ENCODE measurements at places on chromosomes 4 and X.

GRCh38 chr4:168487282-168488035 lies 7.2 kb upstream of the DDX60L start:
- no peak for DNase-seq

DNA sequence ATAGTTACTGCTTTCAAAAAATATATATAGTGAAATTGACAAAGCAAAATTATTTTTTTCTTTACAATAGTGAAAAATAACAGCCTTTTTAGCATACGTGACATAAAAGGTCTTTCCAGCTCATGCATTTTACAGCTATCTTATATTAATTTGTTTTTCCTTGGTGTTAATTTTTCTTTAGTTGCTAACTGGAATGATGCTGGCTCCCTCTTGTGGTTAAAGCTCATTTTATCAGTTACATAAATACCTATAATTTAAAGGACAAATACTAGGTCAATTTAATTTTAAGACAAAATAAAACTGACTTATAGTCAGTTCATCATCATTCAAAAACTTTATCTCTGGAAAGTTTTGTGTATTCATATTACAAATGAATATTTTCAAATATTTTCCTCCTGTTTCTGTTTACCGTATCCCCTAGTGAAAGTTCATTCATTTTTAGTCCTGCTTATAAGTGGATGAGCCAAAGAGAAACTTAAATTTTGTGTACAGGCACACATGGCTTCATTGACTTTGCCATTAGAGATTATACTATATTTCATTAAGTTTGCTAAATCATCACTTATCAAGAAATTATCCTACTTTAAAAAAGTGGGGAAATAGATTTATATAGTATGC lies 9.9 kb upstream of the ANAPC4 start:
- no peak for DNase-seq

DNA sequence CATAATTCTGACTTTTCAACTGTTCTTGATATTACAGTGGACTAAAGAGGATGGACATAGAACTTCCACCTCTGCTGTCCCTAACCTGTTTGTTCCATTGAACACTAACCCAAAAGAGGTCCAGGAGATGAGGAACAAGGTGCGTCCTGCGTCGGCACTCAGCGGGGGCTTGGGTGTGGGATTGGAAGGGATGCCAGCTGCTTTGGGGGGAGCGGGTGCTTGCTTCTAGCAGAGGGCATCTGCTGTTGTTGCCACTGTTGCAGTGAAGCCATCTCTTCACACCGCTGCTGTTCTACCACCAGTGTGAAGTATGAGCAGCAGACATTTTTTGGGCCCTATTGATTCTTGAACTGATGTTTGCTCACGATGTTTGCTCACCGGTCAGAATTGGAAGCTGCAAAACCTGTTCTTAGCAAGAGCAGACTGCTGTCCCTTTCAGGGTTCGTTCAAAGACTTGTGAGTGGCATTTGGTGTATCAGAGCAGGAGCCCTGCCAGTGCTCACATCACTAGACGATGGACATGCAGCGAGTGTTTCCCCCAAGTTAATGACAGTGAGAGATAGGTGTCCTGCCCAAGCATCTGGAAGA lies 55.4 kb downstream of the NOP14 start:
- no peak for DNase-seq

DNA sequence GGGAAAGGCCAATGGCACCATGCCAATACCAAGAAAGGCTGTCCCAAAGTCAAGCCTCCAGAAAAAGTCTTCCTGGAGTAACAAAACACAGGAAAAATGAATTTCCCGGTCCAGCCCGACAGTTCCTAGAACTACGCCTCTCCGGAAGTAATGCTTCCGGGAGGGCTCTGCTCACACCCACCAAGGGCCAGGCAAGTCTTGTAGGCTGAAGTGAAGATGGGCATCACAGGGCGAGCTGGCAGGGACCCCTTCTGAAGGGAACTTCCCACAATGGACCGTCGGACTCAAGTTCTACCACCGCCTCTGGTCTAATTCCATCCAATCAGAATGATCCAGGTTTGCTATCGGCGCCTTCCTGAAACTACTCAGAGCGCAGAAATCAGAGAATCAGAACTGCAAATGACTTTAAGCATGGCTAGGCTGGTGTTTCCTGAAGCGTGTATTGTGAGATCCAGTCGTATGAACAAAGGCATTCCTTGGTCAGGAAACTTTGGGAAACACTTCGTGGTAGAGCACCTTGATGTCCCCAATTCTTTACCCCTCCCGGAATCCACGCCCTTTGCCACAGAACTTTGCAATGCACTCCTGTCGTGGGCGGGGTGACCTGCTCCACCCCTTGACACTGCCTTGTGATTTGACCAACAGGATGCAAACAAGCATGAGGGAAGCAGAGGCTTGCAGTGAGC lies 127.8 kb downstream of the BCOR start:
- DNase-seq: no peak

DNA sequence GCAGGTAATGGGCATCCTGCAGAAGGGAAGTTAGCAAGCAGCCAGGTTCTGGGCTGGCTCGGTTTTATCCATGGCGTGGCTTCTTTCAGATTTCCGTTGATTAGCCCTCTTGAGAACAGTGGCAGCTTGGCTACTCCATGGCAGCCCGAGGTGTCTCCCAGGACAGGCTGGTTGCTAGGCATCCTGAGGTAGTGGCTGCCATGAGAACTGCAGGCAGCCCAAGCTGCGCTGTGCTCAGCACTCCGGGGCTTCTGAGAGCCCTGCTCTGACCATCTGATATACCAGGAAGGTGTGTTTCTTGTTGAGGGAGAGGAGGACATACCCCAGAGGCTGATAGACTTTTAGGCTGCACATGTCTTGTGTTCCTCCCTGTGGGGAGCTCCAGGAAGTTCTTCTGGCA lies 253.4 kb upstream of the CASK start:
- DNase-seq: no peak

DNA sequence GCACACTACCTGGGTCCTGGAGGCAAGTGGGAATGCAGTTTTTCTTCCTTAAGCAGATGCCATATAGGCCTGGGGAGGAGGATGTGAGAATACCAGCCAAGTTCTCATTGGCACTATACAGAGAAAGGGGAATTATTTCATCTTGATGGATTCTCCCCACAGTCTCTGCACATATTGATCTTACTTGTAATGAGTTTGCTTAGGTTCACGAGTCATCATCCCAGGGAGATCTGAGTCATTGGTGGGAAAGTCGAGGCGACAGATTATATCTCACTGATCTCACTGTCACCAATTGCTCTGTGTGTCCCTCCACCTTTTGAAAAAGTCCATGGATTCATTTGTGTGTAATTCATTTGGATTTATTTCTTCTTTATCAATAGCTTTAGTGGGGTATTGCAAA lies 156.8 kb downstream of the AR start:
- DNase-seq: no peak

GRCh38 chr4:22850630-22851029 lies 157.9 kb downstream of the GBA3 start:
- DNase-seq: peak; percentile 12

- DNase-seq: no peak
These were observed at the start of gene PALLD for GRCh38 chr4:168496834-168497233. Gene PALLD (plus strand): TSS chr4:168497052.

DNA sequence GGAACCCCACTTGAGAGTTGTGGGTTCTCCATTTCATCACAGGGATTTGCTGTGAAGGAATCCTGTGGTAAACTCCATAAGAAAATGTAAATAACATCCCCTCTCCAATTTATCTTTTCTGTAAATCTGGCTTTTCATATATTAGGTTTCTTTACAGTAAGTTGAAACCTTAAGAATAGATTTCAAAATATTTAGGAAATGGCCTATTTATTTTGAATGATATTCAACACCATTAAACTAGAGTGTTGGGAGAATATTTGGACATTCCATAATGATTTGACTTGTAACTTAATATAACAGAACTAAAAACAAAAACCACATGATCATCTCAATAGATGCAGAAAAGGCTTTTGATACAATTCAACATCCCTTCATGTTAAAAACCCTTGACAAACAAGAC lies 197.3 kb upstream of the PGRMC2 start:
- DNase-seq: no peak

GRCh38 chr4:57039345-57039744 lies 60.6 kb downstream of the POLR2B start:
- no peak for DNase-seq

DNA sequence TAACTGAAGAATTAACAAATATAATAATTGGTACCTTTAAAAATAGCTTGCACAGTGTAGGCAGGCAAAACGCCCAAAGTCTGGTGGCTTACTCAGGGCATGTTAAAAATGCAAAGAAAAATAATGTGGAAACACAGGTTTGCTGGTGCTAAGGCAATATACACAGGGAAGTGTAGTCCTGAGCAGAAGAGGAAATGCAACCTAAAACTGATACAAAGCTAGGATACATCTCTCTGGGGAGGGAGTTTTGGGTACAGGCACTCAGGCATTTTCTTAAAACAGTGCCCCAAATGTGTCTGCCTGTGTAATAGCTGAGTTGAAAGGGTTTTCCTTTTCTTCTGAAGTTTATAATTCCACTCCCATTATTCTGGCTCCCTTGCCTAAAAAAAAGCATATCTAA lies 47.4 kb downstream of the TMPRSS11E start:
- DNase-seq: no peak

DNA sequence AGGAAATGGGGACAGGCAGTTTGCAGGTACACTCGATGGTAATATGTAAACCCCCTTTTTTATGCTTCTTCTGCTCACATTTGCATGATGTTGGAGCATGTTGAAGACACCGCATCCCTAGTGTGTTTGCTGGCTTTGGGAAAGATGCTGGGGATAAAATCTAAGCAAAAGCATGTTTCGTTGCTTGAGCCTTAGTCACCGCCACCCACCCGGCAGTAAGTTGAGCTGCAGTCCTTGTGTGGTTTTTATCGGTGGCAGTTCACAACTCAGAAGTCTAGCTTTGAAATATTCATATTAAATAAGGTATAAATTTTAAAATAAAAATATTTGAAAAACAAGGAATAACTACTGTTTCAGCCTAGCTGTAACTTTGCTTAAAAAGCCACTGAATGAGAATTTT lies 21.7 kb upstream of the MND1 start:
- no peak for DNase-seq

GRCh38 chrX:111328858-111329257 lies 58.6 kb upstream of the CAPN6 start:
- DNase-seq: no peak

GRCh38 chr4:2082118-2082517 lies 23.0 kb downstream of the NAT8L start:
- DNase-seq: no peak

DNA sequence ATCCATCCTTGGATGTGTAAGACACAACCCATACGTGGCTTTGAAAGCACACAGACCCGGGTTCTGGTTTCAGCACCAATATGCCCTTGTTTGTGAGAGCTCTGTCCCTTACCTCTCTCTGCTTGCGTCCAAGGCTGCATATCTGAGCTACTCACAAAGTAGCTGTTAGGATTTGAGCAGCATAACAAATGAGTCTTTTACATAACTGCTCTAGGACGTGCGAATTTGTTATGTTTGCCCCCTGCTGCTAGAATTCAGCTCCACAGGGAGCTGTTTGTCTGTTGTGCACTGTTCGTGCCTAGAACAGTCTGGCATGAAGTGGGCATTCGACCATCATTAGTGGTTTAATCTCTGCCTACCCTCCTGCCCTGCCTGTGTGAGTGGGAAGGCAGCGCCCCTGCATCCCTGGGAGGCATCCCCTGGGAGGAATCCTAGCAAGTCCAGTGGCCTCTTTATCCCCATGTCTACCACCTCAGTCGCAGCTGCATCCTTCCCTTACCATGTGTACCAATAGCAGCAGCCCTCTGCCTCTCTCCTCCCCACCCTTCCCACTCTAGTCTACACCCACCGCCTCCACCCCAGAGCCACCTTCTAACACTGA lies 42.1 kb downstream of the SLC2A9 start:
- no peak for DNase-seq

DNA sequence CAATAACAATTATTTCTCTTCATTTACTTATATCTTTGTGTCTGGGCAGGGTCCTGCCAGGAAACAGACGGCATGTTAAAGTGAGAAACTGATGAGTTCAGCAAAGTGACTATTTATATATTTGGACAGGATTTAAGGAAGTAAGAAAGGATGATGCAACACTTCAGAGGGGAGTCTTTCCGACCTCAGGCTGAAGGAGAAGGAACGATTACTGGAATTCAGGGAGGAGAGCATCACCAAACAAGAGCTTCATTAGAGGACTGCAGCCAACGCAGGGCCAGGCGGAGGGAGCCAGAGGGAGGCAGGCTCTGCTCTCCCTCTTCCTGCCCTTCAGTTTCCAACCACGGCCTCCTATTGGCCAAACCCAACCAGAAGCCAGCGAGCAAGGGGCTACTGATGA lies 1.5 kb upstream of the TLR7 start:
- no peak for DNase-seq

GRCh38 chrX:27968878-27969277 lies 12.4 kb downstream of the DCAF8L1 start:
- DNase-seq: no peak

DNA sequence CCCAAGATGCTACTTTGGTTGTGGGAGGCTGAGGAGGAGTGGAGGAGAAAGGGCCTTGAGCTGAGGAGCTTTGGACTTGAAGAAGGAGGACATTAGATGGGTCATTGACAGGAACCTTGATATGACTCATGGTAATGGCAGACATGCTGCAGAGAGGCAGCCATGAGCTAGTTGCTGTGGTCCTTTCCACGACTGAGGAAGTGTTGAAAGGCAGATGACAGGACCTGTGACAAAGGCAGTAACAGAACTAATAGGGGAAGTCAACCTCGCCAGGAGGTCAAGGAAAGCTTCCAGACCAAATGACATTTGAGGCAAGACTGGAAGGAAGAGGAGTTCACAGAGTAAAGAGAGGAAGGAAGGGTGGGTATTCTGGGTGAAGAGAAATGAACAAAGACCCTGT lies 7.6 kb upstream of the XPNPEP2 start:
- no peak for DNase-seq

- DNase-seq: no peak
These were observed 370.8 kb upstream of the DIPK2B start for GRCh38 chrX:45571453-45571852.

GRCh38 chrX:153767674-153768055 lies 3.6 kb downstream of the PLXNB3 start:
- DNase-seq: no peak
